ENCODE measurements at places on chromosomes 3 and 15. TPM values are rescaled to one million over a fixed set of nuclear protein-coding genes. Genes with fewer than 3 reads are reported as not detected.

COL7A1 gene
- total RNA-seq: 340 TPM

GPR87 gene
- 27.6 TPM for total RNA-seq

DNA sequence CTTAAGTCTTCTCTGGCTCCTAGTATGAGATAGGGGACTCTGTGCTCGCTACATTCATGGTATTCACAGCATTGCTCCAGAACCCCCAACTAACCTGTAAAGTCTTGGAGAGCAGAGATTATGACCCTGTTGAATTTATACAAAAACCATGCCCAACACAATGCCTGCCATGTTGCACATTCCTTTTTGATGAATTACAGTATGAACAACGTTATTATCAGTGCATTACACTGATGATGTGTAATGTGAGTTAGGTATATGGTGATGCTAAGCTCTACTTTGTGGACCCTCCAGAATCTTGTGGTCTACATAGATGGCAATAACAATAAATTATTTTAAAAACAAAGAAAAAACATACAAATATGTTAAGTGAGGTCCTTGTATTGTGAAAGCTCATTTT is 64.3 kb downstream of the EOMES start:
- H3K27ac ChIP-seq: no peak overlapping the region
- H3K36me3 ChIP-seq: no peaks in the 10 kb centered on the region
- H3K4me3 ChIP-seq: no peak overlapping the region
- H3K27me3 ChIP-seq: no peaks in the 10 kb centered on the region
- DNase-seq: no peak

CA12 gene
- 330 TPM for total RNA-seq

DNA sequence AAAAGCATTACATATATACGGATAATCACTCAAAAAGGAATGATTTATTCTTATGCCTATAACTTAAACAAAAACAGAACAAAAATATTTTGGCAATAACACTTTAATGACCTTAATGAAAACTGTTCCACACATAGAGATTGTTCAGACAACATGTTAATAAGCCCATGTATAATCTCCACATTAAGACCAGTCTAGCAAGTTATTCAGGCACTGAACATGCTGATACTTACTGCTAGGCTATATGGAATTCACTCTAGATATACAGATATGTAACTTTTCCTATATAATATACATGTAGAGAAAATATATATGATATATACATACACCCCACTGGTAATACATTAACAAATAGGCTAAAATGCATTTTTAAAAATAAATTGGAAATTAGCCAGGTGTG is 43.8 kb upstream of the USP50 start:
- DNase-seq: no peak
- H3K4me1 ChIP-seq: no peaks in the 10 kb centered on the region
- H3K4me3 ChIP-seq: no peak overlapping the region
- no peak overlapping the region for H3K27ac ChIP-seq
- H3K27me3 ChIP-seq: no peaks in the 10 kb centered on the region

Data from suprapubic skin (tissue), 4 donors.